Skin of body (tissue), 3 donors: ENCODE measurements at places on chromosomes 2 and 18. TPM values are rescaled to one million over a fixed set of nuclear protein-coding genes. Genes with fewer than 3 reads are reported as not detected.

- DNase-seq, result no peak
Measured at GRCh38 chr18:23650968-23651927, 11.5 kb downstream of the ANKRD29 start.

- no peak for DNase-seq
Measured at GRCh38 chr2:241215421-241215820, 26.9 kb downstream of the ANO7 start.

DNA sequence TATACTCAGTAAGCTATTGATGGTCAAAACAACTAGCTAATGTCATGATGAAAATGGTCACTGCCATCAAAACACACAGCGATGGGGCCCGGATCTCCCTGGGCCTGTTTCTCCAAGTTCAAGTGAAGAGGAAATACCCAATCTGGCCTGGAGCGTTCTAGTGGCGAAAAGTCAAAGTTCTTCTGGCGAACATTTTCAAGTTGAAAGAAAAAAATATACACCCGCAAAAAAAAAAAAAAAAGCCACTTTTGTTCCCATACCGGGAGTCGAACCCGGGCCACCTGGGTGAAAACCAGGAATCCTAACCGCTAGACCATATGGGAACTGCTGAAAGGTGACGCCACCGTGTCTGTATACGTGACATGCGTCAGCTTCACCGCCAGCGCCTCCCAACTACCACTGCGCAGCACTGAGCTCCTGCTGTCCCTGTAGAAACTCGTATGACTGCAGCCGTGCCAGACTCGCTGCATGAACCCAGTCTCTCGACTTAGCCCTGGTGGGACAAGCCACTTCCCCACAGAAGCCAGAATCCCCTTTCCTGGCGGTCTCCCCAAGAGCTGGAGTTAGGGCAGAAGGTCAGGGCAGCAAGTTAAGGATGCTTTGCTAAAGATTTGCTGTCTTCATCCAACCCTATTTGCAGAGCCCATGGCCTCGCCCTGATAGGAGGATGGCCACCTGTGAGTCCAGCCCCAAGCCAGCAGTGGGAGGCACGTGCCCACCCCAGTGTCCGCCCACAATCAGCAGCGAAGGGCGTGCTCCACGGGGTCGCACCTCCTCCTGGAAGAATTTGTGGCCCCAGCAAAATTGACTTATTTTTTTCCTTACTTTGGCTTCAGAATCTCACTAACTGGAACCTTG is 5.6 kb upstream of the IMP4 start:
- DNase-seq, result peak; percentile 42

The LONRF2 gene
- 2.8 TPM for total RNA-seq

DNA sequence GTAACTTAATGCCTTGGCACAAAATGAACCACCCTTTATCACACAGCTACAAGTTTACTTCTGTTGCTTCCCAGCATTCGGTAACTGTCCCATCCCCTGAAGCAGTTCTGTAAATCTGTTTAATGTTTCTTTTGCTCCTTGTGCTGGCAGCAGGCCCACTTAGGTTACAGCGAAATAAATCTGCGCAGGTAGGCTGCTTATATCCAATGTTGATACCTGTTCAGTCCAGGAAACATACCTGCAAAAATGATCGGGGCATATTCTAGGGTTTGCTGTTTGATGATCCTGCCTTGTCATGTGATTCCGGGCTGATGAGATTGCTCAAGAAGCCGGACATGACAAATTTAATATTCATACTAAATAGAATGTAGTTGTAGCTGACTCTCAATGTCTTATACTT is 23.3 kb downstream of the PELI1 start:
- no peak for DNase-seq

The C2orf80 gene
- total RNA-seq, result not detected

- DNase-seq, result no peak
Measured at GRCh38 chr2:216799873-216800431, 59.9 kb downstream of the TNP1 start.

The CFAP65 gene
- total RNA-seq, result not detected

The PKDCC gene
- 48.9 TPM for total RNA-seq

The ZSWIM2 gene
- total RNA-seq, result not detected

DNA sequence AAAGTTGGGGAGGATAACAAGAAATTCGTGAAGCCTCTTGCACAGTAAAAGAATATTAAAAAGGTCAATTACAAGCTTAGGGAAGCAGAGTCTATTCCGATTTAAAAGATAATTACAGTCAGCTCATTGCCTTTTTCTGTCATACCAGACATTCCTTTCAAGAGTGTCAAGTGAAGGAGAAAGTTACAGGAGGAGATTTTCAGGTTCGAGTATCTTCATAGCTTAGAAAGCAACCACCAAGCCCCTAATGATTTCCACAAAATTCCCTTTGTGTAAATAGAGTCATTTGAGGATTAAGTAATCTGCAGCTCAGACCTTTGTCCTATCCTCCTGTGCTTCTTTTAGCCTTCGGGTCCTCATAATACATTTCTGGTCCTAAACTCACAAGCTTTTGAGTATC is 414.9 kb downstream of the CDH2 start:
- no peak for DNase-seq

GRCh38 chr2:206890926-206891325 is 48.4 kb upstream of the CPO start:
- DNase-seq, result no peak

- DNase-seq, result no peak
Measured at GRCh38 chr2:212733273-212733672, 194.7 kb upstream of the ERBB4 start.

The MEIS1 gene
- total RNA-seq, result 28.4 TPM

DNA sequence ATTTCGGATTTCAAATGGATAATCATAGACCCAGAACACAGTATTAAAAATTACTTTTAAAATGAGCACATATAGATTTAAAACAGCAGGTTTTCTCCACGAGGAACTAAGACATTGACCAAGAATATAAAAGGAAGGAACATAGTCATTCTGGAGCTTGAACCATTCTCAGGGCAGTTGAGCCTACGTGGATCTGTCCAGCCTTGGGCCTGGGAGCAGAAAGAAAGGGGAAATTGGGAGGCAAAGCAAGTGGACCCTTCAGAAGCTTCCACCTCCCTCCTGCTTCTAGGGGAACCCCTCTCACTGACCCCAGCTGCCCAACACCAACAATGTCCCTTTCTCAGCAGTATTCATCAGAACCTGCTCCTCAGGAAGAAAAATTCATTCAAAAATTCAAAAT is 31.4 kb upstream of the TTC39C start:
- no peak for DNase-seq

GRCh38 chr2:223734346-223734745 is 103.0 kb downstream of the AP1S3 start:
- DNase-seq, result no peak

- DNase-seq, result no peak
Measured at GRCh38 chr2:197156771-197157170, 153.8 kb downstream of the ANKRD44 start.

The CD8A gene
- total RNA-seq, result not detected

GRCh38 chr2:1654696-1655374 is 89.5 kb downstream of the PXDN start:
- DNase-seq, result no peak

- DNase-seq, result no peak
Measured at GRCh38 chr2:45713591-45713990, 62.1 kb downstream of the PRKCE start.

DNA sequence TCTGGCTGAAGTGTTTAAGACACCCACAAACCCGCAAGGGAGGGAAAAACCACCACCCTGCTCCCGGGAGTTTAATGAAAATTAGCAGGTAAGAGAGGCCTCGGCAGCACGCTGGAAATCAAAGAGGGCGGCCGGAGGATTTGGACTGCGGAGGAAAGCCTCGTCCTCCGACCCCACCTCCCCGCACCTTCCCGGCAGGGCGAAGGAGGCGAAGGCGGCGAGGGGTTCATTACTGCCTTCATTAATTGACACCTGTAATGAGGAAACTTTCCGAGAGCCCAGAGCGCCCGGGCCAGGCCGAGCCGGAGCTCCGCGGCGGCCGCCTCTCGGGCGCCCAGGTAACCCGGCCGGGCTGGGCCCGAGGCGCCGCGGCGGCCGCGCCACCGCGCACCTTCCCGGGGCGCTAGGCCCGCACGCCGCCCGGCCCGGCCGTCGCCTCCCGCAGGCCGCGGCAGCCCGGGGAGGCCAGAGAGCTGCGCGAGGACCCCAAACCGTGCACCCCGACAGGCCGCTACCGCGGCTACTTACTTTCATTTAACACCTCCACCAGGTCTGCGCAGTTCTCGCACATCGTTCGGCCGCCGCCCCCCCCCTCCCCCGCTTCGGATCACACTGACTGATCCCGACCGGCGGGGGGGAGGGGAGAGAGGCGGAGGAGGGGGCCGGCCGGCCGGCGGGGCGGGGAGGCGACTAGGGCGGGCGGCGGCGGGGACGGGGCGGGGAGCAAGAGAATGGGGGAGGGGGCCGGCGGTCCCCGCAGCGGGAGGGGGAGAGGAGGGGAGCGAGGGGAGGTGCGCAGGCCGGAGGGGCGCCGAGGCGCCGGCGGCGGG is 550 bp downstream of the USP34 start:
- no peak for DNase-seq

- DNase-seq, result no peak
Measured at GRCh38 chr18:42922363-42922762, 193.1 kb downstream of the RIT2 start.

DNA sequence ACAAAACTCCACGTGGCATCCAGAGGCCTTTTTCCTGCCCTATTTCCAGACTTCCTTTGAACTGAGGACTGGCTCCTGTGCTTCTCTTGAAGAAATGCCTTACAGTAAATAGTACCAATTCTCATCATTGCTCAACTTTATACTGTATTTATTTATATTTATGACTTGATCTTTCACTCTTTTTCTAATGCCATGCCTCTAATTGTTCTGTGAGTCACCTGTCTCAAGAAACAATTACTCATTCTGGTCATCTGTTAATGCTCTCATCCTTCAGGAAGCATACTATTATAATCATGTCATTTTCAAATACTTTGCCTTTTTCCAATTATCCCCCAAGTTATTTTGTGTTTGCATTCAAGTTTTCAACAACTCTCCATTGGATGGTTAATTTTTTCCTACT is 85.9 kb downstream of the DCDC2C start:
- DNase-seq, result no peak

GRCh38 chr2:222499226-222499625 is 74.9 kb downstream of the SGPP2 start:
- DNase-seq, result no peak

DNA sequence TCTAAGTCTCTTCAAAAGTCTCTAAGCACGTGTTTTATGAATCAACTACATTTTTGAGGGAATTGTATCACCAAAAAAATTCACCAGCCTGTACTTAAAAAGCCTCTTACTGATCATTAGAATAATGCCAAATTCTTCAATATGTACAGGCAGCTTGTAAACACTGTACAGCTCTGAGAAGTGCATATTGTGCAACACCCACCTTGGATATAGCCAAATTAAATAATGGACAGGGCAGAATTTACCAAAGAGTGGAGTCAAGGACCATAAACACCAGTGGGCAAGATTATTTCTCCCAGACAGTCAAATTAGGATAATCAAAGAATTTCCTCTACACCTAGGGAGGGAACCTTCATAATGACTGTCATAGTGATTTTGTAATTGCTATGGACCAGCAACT is 338.2 kb downstream of the NR4A2 start:
- DNase-seq, result no peak

GRCh38 chr2:177080746-177081284 is 131.8 kb upstream of the HNRNPA3 start:
- no peak for DNase-seq

DNA sequence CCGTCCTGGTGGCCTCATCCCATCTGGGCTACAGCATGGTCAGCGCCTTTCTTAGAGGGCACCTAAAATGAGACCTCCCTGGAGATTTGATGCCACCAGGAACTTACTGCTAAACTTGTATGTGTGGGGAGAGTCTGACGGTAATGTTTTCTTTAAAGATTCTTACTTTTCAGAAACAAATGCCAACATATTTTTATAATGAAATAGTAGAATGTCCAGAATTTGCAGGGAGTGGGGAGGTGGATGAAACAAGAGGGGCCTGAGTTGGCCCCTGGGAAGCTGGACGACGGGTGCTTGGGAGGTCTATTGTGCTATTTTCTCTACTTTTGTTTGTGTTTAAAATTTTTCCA is 118.8 kb upstream of the CTDP1 start:
- DNase-seq, result no peak

DNA sequence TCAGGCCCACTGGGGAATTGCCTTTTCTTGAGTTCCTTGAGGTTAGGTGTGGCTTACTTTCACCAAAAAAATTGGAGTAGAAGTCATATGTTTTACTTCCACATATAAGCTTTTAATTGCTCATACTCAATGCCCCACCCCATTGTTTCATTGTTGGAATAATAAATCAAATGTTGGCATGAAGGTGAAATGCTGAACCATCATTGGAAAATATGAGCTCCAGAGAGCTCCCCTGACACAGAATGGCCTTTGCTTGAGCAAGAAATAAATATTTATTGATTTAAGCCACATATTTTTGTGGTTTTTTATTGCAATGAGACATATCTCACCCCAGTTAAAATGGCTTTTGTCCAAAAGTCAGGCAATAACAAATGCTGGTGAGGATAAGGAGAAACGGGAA is 167.3 kb upstream of the SRD5A2 start:
- DNase-seq, result no peak

The DRC1 gene
- total RNA-seq, result not detected

DNA sequence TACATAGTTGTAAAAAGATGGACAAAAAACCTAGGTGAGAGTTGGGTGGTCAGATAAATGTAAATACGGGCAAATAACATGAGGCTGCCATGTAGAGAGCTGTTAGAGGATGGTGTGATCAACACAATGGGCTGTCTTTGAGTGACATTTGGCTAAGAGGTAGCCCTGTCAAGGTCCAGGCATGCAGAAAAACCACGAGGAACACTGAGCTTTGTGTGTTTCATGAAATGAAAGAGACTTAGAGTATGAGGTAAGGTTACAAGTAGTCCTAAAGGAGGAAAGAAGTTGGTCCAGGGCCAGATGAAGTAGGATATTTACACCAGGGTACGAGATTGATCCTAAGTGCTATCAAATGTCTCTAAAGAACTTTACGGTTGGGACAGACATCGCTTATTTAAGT is 160.9 kb downstream of the RDH14 start:
- DNase-seq, result no peak
